ENCODE measurements at places on chromosomes 7 and 10.

- DNase-seq = no peak
These were observed 263.8 kb downstream of the ARHGAP12 start for GRCh38 chr10:31664803-31665202.

- DNase-seq = no peak
These were observed 93.8 kb upstream of the MEOX2 start for GRCh38 chr7:15780271-15780670.

GRCh38 chr7:66910789-66911188, 10.2 kb upstream of the TMEM248 start:
- DNase-seq = no peak

DNA sequence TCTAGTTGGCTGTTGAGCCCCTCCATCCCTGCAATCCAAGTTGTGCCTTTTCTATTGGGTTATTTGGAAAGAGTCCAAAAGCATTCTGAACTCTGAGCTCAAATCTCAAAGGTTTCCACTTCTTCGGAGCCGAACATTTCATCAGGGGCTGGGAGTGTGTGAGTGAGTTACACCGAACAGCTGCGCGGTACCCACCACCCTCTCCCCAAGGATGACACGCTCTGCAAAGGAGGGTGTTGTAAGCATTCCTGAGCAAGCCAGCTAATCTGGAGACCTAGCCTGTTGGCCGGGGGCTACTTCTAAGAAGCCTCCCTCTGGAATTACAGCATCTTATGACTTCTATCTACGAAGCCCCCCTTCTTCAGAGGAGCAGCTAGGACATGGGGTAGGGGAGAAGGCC, 270.5 kb downstream of the CREB5 start:
- DNase-seq = no peak

- peak; percentile 37 for DNase-seq
These were observed 3.1 kb upstream of the CUX1 start for GRCh38 chr7:101814081-101814990.

DNA sequence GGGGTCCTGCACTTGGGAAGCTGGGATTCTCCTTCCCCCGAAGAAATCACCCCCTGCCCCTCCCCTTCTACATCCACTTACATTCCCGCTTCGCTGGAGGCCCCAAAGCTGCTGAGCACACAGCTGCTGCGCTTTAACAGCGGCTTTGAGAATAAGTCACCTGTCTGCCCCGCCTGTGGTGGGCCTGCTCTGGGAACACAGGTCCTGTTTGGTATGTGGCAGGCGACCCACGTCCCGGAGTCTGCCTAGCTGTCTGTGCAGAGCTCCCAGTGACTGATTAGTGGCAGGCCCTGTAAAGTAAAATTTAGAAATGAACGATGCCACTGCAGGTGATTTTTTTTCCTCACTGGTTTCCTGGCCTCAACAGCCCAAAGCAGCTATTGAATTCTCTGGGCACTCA, 47.0 kb downstream of the CDH23 start:
- DNase-seq = no peak

DNA sequence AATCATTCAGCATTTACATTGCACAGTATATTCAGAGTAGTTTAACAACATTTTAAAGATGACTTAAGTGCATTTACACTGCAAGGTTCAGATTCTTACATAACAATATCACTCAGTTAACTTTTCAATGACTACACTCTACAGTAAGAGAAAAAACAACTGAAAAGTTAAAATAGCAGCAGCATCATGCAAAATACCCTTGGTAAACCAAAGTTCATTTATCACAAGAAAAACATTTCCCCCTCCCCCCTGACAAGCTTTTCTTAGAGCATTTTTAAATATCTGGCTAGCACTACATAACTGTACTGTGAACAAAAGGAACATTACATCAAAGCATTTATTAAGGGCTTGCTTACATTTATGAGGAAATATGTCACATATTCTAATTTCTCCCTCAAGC, 179.5 kb upstream of the HGF start:
- DNase-seq = no peak

DNA sequence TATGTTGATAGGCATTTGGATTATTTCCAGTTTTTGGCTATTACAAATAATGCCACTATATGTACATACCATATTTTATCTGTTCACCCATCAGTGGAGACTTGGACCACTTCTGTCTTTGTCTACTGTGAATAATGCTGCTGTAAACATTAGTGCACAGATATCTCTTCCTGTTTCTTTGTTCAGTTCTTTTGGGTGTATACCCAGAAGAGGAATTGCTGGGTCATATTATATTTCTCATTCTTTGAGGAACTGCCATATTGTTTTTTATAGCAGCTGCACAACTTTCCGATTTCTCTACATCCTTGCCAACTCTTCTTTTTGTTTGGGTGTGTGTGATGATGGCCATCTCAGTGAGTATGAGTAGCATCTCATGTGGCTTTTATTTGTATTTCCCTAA, 218.0 kb downstream of the LRMDA start:
- DNase-seq = no peak

DNA sequence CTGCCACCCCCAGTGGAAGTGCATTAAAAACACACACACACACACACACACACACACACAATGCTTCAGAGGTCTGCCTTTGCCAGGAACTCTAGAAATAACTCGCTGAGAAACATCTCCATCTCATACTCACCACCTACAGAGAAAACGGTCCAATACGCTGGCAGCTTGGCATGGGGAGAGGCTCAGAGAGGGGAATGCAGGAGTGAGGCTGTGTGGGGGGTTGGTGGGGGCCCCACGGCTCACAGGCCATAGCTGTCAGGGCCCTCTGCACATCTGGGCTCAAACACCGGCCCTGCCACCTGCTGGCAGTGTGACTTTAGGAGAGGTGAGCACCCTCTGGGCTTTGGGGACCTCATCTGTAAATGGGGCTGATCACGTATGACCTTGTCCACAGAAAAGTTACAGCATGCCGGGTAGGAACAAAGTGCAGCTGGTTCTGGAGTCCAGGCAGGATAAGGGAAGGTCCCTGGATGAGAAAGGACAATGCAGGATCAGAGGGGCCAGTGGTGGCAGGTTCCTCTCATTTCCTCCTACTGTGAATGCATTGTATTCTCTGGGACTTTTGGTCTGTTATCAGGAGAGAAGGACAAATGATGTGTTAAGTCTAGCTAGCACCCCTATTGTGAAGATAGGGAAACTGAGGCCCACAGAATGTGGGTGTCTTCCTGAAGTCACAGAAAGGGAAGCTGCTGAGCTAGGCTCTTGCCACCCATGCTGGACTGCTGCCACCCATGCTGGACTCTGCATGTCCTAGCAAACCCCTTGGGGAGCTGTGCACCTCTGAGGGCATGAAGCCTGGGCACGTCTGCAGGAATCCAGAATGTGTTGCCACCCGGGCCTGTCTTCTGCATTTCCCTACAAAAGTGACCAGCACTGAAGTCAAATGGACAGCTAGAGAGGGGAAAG, 404.6 kb downstream of the RPS24 start:
- no peak for DNase-seq

GRCh38 chr7:4022265-4022664, 659.8 kb upstream of the FOXK1 start:
- DNase-seq = no peak
